ENCODE measurements at places on chromosomes 4 and X.
A peak's percentile ranks its signal among the peaks of the same experiment; 100 is the strongest.

DNA sequence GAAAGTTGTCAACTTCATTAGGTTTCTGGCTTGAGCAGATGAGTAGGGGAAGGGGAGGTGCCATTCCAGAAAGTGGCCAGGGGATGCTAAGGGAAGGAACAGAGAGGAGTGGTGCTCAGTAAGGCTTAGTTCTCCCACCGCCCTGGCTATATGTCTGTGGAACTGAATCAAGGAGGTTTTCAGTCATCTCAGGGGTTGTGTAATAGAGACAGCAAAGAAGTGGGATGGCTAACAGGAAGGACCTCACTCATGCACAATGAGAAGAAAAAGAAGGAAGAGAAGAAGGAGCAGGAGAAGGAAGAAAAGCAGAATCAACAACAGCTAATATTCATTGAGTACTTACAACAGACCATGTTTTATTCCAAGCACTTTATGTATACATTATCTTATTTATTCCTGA is 368.7 kb downstream of the MID1IP1 start:
- no peak for DNase-seq

GRCh38 chr4:169052594-169052945 is 42.5 kb upstream of the CBR4 start:
- DNase-seq = no peak

GRCh38 chr4:94995684-94996394 is 238.1 kb downstream of the BMPR1B start:
- no peak for DNase-seq

DNA sequence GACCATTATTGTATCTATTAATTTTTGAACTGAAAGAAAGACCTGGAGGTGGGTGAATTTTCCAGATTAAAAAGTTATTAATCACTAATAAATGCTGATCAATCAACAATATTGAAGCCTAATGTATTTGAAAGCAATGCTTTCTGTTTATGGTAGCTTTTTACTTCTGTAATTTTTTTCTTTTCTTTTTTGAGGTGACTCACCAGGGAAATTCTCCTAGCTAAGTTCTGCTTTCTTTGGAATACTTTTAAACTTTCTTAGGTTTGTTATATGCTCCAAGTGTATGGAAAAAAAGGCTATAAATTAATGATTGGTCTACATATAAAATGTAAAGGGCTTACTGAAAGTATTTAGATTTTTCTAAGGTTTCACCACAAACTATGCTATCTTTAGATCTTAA is 94.2 kb downstream of the MBNL3 start:
- DNase-seq = no peak

GRCh38 chr4:113604955-113605354 is 156.6 kb downstream of the CAMK2D start:
- DNase-seq = no peak

DNA sequence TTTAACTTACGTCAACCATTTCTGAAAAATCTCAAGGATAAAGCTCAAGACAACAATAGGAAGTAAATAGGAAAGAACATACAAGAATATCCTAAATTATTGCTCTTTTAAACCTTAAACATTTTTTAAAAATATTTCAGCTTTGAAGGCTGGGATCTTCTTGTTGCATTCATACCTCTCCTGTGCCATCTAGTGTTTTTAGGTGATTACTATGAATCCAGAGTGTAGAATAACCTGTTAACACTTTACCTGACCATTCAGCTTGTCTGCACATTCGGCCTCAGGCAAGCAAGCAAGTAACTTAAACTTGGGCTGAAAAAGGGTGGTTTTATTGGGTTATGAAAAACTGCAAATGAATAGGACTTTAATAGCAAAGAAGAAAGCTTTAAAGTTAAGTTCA is 507.8 kb upstream of the INTU start:
- no peak for DNase-seq

DNA sequence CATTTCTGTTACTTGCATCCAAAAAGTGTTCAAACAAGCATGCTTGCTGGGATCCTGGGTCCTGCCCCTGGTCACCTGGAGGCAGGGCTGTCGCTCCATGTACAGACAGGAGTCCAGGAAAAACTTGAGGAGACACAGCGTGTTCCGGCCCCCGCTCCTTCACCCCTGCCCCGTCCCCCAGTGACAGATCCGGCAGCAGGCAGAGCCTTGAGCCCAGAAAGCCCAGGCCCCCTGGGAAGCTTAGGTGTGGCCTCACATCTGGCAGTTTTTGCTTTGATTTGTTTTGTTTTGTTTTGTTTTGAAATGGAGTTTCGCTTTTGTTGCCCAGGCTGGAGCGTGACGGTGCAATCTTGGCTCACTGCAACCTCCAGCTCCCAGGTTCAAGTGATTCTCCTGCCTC is 67.0 kb downstream of the TRMT44 start:
- DNase-seq = no peak

- no peak for DNase-seq
Observed at GRCh38 chrX:8960957-8961468, 72.9 kb downstream of the FAM9B start.

GRCh38 chr4:26075583-26075982 is 161.6 kb downstream of the SMIM20 start:
- no peak for DNase-seq

GRCh38 chrX:56729152-56729850 is at the start of gene NBDY:
Gene NBDY, plus strand, starts transcription at chrX:56729243. Its CDS starts 111 bp downstream, at chrX:56729354.
- DNase-seq = no peak

GRCh38 chr4:68163754-68164153 is 34.1 kb upstream of the TMPRSS11F start:
- no peak for DNase-seq

DNA sequence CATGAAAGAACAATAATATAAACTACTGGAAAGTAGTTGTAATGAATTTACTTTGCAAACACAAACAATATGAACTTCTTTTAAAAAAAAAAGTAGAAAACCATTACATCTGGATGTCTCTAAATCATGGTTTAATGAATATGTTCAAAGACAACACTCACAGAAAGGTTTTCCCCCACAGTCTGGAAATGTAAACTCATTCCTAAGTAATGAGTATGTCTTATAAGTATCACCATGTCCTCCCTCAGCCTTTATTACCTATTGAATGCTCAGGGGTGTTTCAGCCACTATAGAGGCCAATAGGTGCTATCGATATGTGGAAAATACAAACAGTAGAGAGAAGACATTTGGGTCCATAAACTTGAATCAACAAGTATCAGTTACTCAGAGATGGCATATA is 186.7 kb downstream of the PALLD start:
- no peak for DNase-seq

DNA sequence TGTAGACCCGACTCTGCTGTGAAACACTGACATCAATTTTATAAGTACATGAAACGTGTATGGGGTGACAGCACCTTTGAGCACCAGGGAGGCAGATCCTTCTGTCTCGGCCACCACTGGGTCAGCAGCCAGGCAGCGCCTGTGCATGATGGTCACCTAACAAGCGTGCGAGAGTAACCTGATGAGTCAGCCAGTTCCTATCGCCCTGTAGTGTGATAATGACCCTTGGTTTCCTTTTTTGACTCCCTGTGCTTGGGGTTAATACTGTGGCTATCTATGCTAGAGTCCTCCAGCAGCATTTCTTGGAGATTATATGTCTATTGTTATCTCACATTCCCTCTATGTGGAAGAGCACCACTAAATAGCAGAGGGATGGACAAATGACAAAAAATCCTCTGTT is 101.6 kb downstream of the NPNT start:
- no peak for DNase-seq

GRCh38 chr4:155062948-155063347 is 145.5 kb upstream of the NPY2R start:
- no peak for DNase-seq

DNA sequence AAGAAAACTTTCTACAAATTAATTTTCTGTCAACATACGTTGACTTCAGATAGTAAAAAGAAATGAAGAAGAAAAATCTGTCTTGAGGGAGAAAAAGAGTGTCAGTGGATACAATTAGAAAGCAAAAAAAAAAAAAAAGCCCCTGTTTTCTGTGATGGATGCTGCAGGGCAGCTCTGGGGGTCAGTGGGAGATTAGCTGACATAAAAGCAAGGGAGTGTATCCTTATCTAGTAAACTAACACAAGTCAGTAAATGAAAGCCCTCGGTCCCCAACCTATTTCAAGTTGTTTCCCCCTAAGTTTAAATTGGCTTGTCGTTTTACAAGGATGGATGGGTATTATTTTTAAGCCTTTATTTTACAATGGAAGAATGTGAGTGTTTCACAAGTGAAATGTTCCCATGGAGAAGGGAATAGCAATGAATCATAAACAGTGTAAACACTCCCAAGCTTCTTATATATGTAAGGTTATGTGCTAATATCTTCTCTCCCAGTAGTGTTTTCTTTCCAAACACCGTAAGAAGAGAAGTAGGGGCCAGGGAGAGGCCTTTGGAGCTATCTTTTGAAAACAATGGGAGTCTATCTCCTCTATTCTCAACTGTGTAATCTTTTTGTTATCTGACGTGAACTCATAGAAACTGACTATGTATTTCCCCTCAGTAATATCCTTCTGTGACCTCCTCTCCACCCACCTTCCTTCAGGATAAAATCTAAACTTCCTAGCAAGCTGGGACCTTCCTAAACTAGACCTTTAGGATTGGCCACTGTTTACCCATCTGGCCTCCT is 347.7 kb downstream of the FBXO8 start:
- DNase-seq = no peak

GRCh38 chrX:45751156-45751555 is 550.5 kb upstream of the DIPK2B start:
- no peak for DNase-seq

DNA sequence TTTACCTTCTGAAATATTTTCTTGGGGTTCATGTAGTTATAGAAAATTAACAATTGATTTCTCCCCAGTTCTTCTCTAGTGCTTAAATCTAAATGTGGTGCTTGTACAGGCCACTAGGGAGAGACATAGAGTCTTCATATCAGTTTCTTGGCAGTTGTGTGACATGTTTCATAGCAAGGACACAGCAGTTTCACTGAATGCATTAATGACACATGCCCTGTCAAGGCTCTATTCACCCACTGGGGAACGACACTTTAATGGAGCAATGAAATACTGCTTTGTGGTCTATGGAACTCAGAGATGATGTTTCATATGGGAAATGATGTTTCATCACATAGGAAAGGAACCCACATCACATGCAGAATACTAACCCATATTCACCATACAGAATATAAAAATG is 2.8 kb downstream of the VEGFC start:
- peak; percentile 85 for DNase-seq

DNA sequence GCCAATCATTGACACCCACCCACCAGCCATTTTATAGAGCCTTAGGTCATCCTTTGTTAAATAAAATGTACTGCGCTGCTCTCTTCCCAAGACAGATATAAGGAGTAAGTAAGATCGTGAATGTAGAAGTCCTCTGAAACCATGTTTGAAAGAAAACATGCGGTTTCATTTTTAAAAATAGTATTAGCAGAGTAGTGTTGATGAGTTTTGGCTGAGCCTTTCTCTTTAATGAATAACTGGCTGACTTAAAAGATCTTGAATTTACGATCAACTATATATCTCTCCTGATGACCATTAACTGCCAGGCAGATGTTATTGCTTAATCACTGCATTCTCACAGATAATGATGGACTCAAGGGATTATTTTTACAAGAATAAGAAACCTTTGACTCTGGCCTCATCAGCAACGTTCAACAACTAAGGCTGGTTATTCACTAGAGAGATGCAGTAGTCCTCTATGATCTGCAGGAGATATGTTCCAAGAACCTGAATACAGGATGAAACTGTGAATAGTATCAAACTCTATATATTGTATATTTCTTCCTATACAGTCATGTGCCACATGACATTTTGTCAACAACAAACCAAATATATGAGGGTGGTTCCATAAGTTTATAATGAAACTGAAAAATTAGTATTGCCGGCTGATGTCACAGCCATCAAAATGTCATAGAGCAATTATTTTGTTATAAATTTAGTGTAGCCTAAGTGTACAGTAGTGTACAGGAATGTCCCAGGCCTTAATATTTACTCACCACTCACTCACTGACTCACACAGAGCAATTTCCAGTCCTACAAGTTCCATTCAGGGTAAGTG is 80.8 kb downstream of the FAM13A start:
- no peak for DNase-seq

DNA sequence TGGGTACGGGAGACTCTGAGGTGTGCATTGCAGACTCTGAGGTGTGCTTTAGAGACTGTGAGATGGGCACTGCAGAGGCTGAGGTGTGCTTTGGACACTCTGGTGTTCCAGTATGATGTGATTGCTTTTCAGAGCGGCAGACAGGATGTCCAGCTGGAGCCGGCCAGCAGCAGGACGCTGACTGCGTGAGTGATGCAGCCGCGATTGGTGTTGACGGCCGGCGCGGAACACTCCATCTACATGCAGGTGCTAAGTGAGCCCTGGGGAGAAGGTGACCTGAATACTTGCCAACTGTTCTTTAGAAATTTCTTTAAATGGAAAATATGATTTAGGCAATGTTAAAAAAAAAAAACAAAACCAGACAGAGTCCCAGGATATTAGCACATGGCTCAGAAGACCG is 103.1 kb upstream of the PPP2R3B start:
- no peak for DNase-seq

DNA sequence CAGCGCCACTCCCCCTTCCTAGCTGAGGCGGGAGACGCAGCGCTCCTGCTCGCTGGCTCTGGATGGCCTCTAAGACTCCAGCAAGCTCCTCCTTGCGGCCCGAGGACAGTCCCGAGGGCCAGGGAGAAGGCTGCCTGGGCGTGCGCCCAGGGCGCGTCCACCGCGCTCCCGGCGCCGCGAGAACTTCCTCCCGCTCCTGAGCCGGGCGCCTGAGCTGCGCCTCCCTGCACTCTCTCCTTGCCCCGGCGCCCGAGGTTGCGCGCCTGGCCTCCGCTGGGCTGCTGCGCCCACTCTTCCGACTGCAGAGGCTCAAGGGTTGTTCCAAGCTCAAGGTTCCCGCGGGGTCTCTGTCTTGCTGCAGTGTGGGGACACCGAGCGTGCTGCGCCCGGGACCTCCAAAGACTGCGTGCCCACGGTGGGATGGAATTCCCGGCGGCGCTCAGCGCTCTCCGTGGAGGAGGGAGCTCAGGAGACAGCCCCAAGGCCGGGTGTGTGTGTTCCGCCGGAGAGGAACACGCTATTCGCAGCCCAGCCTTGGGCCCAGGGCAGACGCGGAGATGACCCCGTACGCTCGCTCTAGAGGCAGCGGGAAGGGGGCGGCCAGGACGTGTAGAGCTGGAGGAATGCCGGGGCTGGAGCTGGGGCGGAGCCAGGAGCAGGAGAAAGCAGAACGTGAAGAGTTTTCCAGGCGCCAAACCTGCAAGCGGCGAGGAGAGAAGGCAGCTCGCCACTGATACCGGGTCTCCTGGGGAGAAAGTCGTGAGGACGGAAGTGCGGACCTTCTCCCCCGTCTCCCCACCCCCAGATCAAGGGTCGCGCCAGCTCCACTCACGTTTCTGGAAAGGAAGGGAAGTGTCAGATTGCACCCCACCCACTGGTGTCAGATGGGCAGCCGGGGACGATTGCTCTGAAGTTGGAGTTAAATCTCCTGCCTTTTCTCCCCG is at the start of gene ARHGAP6:
ARHGAP6 (minus strand) TSS at position 753 of the 944 bp plus-strand sequence. CDS start 1,092 bp downstream, outside the sequence.
- peak; percentile 3 for DNase-seq

- DNase-seq = no peak
Observed at GRCh38 chrX:2903366-2903765, 25.8 kb downstream of the ARSD start.

- no peak for DNase-seq
Observed at GRCh38 chr4:53465281-53465680, 87.8 kb downstream of the FIP1L1 start.

GRCh38 chr4:157806184-157806583 is 366.6 kb downstream of the GASK1B start:
- no peak for DNase-seq
